Activated CD8-positive, alpha-beta memory T cell treated with anti-CD3 and anti-CD28 coated beads for 4 hours (primary cell): ENCODE measurements at places on chromosomes 2 and 18.

- DNase-seq = no peak
Observed at GRCh38 chr2:99811544-99811943, 321.7 kb upstream of the REV1 start.

DNA sequence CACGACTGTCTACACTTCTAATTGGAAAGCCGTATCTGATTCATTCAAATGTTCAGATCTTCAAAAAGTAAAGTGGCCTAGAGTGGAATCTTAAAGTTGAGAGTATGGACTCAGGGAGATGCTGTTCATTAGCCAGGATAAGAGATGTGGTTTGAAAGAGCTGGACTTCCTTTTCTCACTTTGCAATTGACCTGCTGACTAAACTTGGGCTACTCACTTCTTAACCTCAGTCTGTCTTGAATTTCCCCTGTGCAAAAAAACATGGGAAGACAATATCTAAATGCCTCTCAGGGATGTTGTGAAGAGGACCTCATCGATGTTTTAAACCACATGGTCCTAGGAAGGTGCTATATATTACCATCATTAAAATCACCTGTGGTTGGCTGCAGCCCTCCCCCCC is 64.1 kb downstream of the BCL2 start:
- no peak for DNase-seq

- DNase-seq = no peak
Observed at GRCh38 chr2:228526687-228527086, 345.2 kb upstream of the SPHKAP start.

DNA sequence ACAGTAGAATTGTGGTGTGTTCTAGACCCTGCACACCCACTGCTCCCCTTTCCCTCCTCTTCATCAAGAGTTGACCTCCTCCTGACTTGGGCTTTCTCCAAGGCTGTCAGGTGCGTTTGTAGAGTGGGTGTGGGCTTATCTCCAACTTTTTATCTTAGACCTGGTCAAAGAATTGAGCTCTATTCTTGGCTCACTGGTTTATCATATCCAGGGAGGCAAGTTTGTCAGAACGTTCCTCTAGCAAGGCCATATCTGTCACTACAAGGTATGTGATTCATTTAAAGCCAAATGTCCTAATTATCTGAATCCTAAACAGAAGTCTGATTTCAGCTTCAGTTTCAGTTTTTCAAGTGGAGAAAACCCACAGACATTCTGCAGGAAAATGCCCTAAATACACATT is 117.1 kb upstream of the MGAT5 start:
- DNase-seq = no peak

DNA sequence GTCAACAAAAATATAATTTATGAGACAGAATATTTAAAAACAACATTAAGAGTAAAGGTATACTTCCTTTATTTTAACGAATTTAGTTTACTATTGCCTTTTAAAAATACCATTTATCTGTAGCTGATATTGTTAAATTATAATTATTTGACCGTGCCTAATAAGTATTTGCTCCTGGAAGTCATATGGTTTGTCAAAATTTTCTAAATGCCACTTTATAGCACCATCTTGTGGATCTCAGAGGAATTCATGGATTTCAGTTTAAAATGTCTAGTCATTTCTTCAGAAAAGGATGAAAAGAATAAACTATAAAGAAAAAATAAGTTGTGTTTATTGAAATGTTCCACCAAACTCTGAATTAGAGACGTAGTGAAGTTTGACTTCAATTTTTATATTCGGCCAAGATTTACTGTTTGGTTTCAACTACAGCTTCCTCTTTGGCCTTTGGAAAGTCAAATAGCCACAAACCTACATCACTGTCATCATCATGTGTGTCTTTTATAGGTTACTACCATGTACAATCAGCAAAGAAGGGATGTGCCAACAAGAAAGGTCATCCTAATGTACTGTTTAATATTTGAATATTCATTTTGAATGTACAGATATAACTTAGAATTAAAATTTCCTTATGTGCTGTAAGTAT is 10.3 kb upstream of the FTCDNL1 start:
- DNase-seq = no peak

DNA sequence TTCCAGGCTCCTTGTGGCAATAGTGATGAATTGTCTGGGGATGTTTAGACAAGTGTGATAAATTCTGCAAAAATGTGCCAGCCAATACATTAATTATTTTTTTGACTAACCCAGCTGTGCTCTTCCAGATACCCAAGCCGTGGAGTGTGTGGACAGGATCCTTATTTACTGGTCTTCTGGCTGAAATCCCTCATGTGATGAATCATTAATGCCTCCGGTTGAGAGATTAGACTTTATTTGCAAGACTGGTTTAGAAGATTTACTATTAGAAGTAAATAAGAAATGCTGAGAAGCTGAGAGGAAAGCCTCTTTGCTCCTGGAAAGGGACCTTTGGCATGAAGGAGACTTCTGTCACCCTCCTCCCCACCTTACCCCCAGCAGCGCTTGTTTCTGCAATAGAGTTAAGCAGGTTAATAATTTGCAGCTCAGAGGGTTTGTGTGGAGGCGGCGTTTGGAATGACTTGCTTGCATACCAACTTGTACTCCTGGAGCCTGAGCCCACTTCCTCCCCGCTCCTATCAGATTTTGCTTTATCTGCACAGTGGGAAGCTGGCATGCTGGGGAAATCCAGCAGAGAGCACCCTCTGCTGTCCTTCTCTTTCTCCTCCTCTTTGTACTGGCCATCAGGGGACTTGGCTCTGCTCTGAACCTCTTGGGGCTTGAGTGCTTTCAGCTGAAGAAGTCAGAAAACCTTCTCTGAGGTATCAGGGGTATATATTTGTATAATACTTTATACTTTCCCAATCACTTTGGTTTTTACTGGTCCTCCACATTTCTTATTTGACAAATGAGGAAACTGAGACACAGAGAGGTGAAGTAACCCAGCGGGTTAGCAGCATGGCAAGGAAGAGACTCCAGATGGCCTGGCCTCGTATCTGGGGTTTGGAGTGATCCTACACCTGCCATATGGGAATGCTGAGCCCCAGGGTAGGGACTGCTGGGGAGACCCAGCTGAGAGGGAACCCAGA is 16.3 kb downstream of the SLC3A1 start:
- DNase-seq = no peak

GRCh38 chr2:183037553-183038340 is 510 bp downstream of the NCKAP1 start:
- no peak for DNase-seq

DNA sequence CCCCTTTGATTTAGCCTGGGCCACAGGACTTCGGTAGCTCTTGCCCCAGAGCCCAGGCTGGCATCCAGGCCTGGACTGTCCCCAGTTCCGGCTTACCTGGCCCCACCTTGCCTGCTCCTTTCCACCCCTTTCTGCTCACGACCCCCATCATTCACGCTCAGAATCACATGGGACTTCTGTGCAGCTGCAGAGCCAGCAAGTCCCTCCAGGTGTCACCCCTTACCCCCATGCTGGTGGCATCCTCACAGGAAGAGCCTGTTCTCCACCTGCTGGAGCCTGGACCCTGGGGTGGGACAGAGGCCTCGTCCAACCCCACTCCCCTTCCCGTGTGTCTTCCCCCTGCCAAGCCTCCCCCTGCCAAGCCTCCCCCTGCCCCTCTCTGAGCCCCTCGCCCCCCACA is 7.9 kb upstream of the KCNIP3 start:
- no peak for DNase-seq

DNA sequence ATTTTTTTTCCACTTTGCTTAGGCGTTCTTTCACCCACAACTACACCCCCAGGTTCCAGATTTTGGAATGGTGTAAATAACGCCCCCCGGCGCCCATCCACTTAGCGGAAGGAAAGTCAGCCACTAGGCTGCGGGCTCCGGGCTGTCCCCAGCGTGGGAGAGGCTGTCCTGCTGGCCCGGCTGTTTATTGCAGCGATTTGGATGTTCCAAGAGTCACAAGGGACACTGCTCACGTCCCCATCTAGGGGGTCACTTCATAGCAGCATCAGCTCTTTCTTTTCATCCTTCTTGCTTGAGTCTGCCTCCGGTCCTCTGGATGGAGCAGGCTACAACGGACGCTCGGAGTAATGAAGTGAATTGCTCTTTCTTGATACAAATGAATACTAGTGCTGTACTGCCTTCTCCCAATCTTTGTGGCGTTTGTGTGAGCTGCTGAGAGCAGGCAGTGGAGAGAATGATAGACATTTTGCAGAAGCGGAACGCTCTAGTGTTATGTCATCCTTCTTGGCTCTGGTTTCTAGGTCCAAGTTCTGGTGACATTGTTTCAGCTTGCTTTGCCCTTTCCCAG is 50.7 kb upstream of the PAIP2B start:
- DNase-seq = no peak

GRCh38 chr2:129499747-129500146 is 479.7 kb upstream of the RAB6C start:
- DNase-seq = no peak

- no peak for DNase-seq
Observed at GRCh38 chr2:183678908-183679307, 554.7 kb downstream of the NUP35 start.

DNA sequence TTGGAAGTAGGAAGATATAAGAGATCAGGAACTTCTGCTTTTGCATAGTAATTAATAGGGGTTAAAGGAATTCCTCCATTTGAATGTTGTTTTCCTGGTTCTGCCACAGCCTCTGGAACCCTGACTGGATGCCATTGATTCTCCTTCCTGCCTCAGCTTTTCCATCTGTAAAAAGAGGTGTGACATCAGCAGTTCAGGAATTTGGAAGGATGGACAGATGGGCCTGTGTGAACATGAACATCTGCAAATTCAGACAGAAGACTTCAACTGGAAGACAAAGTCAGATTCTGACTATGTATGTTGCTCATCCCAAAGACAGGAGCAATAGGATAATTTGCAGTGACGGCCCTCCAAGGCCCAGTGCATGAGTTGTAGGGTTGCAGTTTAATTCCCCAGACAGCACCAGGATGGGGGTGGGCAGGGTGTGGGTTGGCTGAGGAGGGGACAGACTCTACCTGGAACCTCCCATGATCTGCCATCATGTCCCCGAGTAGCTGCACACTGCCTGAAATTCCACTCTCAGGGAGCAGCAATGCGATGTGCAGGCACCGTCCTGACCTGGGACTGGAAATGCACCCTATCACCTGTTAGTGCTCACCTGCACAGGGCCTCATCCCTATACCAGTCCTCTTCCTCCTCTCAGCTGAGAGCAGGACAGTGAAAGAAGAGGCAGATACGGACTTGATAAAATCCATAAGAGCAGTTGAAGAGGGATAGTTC is 98.9 kb upstream of the EPAS1 start:
- DNase-seq = no peak

- DNase-seq = no peak
Observed at GRCh38 chr2:109503191-109503590, 110.6 kb downstream of the SEPTIN10 start.

DNA sequence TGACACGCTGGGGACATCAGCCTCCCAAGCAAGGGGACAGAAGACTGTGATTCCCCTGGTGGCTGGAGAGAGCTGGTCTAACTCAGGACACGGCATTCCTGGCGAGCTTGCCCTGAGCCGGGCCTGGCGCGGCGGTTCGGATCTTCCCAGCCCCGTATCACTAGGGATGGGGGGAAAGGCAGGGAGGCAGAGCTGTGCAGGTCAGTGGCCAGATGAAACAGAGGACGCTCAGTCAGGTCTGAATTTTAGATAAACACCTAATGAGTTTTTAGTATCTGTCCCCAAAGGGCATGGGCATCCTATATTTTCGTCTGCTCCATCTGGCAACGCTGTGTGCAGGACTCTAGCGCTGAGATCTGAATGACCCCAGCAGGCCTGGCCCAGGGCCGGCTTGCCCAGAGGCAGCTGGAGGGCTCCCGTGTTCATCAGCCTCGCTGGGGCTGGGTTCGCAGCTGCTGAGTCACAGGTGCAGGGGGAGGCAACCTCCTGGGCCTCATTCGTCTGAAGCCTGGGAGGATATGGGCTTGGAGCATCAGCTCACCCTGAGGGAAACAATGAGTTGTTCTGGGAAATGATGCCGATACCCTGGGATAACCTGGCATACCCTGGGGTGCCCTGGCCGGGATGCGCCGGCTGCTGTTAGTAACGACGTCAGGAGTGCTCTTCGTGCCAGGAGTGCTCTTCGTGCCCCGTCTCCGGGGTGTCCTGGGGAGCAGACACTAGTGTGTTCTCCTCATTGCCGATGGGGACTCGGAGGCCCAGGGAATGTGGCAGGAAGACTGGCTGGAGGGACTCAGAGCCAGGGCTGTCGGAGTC is 48.1 kb upstream of the HPCAL1 start:
- no peak for DNase-seq

GRCh38 chr2:163884416-163884815 is 148.6 kb upstream of the FIGN start:
- no peak for DNase-seq

- no peak for DNase-seq
Observed at GRCh38 chr2:116416731-116417377, 1397.6 kb upstream of the DDX18 start.

DNA sequence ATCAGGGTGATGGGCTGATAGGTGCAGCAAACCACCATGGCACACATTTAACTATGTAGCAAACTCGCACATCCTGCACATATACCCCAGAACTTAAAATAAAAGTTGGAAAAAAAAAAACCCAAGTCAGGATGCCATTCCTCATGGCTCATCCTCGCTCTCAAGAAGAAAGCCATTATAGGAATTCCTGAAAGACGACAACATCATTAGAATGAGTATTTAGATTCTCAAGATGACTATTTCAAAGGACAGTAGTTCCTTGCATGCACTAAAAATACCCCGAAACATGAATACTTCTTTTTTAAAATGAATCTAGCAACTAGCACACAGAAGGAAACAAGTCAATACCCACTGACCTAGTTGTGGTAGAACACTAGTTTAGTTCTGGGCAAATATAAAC is 285.8 kb upstream of the REV1 start:
- DNase-seq = no peak

- DNase-seq = no peak
Observed at GRCh38 chr2:233033672-233034071, 1.2 kb downstream of the NEU2 start.

DNA sequence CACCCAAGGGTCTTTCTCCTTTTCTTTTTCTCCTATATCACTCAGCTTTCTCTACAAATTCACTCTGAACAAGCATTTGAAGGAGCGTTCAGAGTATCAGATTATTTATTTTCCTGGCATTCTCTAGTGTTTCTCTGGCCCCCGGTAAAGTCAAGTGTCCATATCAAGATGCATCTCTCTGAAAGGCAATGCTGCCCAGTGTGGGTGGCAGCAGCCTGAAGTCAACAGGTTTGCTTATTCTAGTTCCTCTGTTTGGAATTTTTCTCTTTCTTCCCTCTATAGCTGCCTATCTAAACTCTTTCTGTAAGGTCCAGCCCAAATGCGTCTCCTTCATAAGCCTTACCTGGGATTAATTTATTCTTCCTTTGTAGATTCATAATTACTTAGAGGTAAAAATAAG is 526.2 kb upstream of the TNP1 start:
- no peak for DNase-seq

GRCh38 chr2:222521099-222521498 is 96.8 kb downstream of the SGPP2 start:
- DNase-seq = no peak

GRCh38 chr2:33069894-33070651 is 123.3 kb downstream of the LTBP1 start:
- no peak for DNase-seq
